ENCODE measurements at places on chromosomes 4 and X.
A peak's percentile ranks its signal among the peaks of the same experiment; 100 is the strongest.

DNA sequence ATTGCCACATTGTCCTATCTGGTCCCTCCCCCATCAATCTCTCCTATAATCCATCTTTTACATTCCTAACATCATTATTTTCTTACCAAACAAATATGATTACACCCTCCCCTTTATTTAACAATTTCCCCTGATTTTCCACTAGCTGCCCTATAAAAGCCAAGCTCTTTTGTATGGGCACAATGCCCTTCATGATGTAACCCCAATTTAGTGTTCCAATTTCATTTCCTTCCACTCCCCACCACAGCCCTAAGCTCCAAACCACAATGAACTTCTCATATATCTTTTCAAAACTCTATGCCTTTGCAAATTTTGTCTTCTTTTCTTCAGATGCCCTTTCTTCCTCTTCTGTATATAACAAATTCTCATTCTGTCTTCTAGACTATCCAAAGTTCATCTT, 39.5 kb upstream of the PTPN13 start:
- no peak for DNase-seq

- DNase-seq: no peak
Observed at GRCh38 chrX:103518571-103518970, 718 bp downstream of the RAB40A start.

GRCh38 chr4:152680988-152681603, 1.3 kb upstream of the TMEM154 start:
- DNase-seq: no peak

DNA sequence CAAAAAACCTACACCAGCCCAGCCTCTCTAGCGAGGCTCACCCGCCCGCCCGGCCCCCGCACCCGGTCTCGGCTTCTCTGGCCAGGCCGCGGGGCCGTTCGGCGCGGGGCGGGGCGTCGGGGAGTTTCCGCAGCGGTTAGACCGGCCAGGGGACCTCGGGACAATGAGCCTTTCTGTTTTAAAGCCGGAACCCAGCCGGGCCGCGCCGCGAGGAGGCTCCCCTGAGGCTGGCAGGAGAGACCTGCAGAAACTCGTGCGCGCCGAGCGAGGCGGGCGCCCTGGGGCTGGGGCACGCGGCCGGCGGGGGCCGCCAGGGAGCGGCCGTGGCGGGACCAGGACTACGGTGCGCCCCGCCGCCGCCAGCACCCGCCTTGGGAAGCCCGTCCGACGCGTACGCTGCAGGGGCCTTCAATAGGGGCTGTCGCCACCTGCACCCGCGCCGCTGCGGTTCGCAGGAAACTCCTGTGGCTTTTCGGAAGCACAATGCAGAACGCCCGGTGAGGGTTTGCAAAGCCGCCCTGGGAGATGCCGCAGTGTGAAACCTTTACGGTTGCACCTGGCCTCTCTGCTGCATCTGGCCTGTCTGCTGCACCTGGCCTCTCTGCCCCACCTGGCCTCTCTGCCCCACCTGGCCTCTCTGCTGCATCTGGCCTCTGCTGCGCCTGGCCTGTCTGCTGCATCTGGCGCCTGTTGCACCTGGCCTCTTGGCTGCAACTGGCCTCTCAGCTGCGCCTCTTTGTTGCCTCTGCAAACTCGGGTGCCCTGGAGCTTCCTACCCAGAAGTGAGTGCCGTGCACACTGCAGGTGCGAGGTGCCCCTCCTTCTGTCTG, 63.9 kb downstream of the TRAPPC11 start:
- DNase-seq: peak; percentile 77

GRCh38 chrX:152733261-152733975, at the start of the genes CSAG1 and MAGEA12:
CSAG1 (minus strand) TSS chrX:152733721; CDS start chrX:152732460, 1,261 bp downstream.
MAGEA12 (plus strand) TSS chrX:152733757; CDS start chrX:152736162, 2,405 bp downstream.
- no peak for DNase-seq

- DNase-seq: peak; percentile 9
Observed at GRCh38 chr4:187128222-187128621, 404.6 kb upstream of the FAT1 start.

DNA sequence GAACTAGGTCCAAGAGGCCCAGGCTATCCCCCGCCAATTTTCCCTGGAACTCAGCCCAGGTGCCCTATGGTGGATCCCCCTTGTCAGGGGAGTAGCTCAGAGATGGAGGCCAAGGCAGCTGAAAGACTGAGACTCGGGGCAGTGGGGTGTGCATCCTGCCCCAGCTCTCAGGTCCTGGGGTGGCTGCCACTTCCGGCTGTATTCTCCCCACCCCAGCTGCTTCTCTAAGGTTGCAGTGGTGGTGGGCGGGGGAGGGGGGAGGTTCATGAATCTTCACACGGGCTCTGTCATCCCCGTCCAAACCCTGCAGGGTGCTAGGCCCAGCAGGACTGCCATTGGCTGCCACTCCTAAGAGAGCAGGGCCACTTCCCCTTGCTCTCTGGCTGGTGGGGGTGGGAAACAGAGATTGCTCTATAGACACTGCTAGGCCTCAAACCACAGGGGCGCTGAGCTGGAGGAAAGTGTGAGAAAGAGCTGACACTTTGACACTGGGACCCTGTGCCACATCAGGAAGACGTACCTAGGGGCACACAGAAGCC, 1.5 kb downstream of the SASH3 start:
- DNase-seq: no peak

Data from right kidney (tissue), 9 donors.